ENCODE measurements at places on chromosomes 7 and 10. TPM values are rescaled to one million over a fixed set of nuclear protein-coding genes. Genes with fewer than 3 reads are reported as not detected.

PAX2 gene
- total RNA-seq: not detected

SKIDA1 gene
- total RNA-seq: 0.38 TPM

- no peak for DNase-seq
These were observed 260.3 kb downstream of the SNX13 start for GRCh38 chr7:17680026-17680425.

- no peak for DNase-seq
These were observed 22.2 kb downstream of the FRMPD2 start for GRCh38 chr10:48252354-48252650.
